ENCODE measurements at places on chromosomes 7 and 10. TPM values are rescaled to one million over a fixed set of nuclear protein-coding genes. Genes with fewer than 3 reads are reported as not detected.

Gene GBX1
- 0.24 TPM for polyA plus RNA-seq

Gene MYH16
- not detected for polyA plus RNA-seq

Gene SPAM1
- polyA plus RNA-seq = not detected

Gene MYOF
- 31.3 TPM for polyA plus RNA-seq

Gene NRP1
- polyA plus RNA-seq = 158 TPM

Gene CDK6
- polyA plus RNA-seq = 45.8 TPM

GRCh38 chr10:80400136-80400804 is 8.1 kb upstream of the PRXL2A start:
- no peak for DNase-seq

DNA sequence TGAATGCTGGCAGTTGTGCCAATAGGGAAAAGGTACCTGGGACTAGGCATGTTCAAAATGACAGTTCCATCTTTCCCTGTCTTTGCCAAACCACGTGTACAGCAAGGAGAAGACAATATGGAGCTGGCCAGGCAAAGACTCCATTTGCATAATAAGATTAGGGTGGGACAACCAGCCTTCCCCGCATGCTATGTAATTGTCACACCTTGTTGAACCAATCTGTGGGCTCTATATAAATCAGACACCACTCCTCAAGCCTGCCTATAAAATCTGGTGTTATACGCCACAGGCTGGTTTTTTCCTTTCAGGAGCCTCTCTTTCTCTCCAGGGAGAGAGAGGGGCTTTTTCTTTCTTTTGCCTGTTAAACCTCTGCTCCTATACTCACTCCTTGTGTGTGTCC is 11.0 kb upstream of the NUB1 start:
- DNase-seq = no peak

GRCh38 chr10:110793886-110794285 is 77.8 kb upstream of the PDCD4 start:
- DNase-seq = no peak

DNA sequence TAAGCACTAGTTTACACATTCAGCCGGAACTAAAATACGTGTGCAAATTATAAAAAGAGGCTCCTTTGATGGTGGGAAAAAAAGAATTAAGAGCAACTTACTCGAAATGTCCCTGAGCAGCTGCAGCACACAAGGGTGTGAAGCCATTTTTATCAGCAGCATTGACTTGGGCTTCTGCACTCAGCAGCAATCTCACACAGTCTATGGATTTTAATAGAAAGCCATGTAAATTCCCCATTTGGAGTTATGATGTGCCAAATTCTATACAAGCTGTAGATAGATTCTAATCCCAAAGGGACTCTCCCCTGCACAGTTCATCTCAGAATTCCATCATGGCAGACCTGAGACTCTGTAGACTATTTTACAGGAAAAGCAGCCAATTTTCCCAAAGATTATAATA is 90.5 kb downstream of the CTTNBP2 start:
- DNase-seq = no peak

DNA sequence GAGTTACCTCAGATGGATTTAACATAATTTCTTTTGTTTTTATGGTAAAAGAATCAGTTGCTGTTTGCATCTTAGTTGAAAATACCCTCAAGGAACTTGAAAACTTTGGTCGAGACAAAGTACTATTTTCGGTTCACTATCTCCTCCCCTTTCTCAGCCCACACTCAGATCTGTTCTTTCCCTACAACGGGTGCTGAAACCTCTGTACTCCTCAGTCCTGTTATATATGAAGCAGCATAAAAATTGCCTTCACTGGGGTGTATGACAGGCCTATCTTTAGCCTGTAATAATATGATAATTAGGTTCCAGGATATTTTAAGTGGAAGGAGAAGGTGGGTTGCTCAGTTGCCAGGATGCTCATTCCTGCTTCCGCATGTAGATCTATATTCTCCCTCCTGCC is 105.2 kb upstream of the NOBOX start:
- DNase-seq = no peak

DNA sequence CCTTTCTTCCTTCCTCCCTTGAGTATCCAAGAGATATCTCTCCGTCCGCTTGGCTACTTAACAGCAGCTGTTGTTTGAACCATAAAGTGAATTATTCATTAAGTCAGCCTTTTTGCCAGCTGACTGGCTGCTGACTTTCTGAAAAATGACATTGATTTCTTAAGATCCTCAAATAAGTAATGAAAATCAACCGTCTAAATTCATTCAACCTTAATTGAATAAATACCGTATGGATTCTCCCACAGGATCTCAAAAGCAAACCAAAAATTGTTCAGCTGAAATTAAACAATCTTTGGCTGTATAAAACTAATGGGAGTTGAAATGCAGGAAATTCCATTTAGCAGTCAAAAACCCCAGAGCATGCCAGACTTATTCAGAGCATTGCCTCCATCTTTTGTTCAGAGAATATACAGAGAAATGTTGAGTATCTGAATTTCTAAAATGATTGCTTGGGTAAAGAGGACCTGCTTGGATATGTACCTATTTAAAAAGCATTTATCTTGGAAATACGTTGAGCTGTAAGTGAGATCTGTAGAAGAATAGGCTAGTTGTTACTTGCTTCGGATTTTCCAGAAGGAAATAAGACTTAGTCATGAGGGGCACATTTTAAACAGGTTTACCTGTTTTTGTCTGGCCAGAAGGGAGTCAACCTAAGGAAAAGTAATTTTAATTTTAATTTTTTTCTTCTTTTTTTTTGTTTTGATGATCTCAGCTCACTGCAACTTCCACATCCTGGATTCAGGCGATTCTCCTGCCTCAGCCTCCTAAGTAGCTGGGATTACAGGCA is 136.2 kb downstream of the PLXDC2 start:
- no peak for DNase-seq

GRCh38 chr10:29751240-29751639 is 116.5 kb upstream of the SVIL start:
- DNase-seq = no peak

DNA sequence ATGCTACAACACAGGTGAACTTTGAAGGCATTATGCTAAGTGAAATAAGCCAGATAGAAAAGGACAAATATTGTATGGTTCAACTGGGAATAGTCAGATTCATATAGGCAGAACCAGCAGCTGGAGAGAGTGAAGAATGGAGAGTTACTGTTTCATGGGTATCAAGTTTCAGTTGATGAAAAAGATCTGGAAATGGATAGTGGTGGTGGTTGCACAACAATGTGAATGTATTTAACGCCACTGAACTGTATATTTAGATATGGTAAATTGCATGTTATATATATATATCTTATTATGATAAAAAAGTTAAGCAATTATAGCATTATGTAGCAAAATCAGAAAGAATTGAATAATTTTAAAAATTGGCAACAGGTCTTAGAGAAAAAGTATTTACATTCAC is 3.9 kb downstream of the LMBR1 start:
- no peak for DNase-seq

GRCh38 chr10:84783386-84783785 is 455.0 kb downstream of the CCSER2 start:
- peak; percentile 29 for DNase-seq

- DNase-seq = no peak
These were observed 10.4 kb downstream of the CPA2 start for GRCh38 chr7:130276796-130277762.

DNA sequence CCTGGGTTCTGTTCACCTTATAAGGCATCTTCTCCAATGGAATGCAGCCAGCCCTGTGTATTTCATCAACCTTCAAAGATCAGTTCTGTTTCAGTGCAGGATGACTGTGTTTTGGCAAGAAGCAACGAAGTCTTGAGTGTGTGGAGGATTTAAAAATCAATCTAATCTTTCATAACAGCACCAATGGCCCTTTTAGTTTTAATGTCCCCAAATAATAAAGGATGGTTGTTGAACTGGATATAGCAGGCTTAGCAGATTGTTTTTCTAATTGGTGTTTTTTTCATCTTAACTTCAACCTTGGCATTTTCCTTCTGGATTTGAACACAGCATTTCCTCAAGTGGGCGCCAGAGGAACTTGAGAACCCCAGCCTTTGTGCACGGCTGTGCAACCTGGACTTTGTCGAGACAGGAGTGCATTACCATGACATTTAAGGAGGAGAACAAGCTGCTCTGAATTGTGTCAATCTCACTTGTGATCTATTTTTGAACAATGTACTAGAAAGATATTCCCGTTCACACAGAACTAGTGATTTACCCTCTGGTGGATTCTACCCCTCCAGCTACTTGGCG is 313.3 kb upstream of the AKR1E2 start:
- no peak for DNase-seq

DNA sequence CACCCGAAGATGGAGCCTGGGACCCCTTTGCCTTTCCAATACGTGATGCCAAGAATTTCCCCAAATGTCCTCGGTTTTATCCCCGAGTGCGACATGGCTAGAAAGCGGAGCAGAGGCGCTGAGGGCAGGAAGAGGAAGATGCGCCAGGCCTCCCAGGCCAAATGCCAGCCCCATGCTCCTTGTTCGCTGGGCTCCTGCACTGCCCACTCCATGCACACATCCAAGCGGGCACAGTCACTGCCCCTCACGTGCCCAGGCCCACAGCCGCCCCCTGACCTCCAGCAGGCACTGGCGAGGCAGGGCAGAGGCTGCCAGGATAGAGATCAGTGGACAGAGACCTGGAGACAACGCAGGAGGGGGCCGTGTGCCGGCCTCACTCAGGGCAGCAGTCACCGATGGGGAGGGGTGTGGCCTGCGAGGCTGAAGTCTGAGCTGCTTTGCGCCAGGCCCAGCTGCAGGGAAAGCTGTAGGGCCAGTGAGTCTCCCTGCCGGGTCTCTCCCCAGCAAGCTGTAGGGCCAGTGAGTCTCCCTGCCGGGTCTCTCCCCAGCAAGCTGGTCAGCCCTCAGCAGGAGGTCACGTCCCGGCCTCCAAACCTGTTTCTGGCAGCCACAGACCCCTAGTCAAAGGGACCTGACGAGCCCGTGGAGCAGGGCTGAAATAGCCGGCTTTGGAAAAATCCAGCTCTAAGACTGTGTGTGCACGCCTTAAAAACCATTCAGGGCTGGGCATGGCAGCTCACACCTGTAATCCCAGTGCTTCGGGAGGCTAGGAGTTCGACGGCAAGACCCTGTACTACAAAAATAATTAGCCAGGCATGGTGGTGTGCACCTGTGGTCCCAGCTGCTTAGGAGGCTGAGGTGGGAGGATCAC is 100.6 kb upstream of the DIP2C start:
- DNase-seq = no peak

- no peak for DNase-seq
These were observed 133.8 kb upstream of the AGR3 start for GRCh38 chr7:17015598-17016031.

DNA sequence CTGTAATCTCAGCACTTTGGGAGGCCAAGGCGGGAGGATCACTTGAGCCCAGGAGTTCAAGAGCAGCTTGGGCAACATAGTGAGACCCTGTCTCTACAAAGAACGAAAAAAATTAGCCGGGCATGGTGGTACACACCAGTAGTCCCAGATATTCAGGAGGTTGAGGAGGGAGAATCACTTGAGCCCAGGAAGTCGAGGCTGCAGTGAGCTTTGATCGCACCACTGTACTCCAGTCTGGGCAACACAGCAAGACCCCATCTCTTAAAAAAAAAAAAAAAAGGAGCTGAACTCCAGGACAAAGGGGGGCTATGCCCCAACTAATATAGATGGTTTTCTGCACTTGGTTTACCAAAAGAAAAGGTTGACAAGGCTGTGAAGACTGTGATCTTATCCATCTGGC is 101.2 kb upstream of the ANLN start:
- DNase-seq = no peak

DNA sequence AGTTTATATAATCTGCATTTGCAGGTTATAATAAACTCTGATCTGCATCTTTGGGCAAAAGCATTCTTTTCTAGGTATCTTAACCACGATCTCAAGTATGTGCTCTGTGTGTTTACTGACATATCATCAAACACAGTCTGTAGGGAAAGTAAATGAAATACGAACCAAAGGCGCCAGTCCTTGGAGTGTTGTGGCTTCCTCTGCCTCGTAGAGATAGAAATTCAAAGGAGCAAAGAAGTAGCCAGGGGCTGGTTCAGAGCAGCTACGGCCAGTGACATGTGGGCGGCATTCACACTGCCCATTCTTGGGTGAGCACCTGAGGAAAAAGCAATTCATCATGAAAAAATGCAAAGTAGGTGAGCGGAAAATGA is 38.7 kb downstream of the LAMB4 start:
- no peak for DNase-seq

- DNase-seq = no peak
These were observed 244.4 kb upstream of the PPP2R2D start for GRCh38 chr10:131656431-131656841.

DNA sequence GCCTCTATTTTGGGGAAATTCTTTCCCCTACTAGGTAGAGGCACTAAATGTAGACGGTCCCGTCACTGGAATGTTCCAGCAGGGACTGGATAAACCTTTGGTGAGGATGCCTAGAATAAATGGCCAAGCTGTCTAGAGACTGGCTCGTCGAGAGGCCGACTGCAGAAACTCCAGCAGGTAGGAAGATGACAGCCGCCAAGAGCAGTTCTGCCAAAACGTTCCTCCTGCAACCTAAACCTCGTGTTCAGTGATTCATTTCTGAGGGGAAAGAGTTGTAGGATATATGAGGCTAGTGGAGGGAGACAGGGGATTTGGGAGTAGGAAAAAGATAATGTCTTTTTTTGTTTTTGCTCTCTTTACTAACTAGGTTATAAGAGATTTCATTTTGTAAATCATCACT is 184.7 kb upstream of the GDF10 start:
- no peak for DNase-seq

DNA sequence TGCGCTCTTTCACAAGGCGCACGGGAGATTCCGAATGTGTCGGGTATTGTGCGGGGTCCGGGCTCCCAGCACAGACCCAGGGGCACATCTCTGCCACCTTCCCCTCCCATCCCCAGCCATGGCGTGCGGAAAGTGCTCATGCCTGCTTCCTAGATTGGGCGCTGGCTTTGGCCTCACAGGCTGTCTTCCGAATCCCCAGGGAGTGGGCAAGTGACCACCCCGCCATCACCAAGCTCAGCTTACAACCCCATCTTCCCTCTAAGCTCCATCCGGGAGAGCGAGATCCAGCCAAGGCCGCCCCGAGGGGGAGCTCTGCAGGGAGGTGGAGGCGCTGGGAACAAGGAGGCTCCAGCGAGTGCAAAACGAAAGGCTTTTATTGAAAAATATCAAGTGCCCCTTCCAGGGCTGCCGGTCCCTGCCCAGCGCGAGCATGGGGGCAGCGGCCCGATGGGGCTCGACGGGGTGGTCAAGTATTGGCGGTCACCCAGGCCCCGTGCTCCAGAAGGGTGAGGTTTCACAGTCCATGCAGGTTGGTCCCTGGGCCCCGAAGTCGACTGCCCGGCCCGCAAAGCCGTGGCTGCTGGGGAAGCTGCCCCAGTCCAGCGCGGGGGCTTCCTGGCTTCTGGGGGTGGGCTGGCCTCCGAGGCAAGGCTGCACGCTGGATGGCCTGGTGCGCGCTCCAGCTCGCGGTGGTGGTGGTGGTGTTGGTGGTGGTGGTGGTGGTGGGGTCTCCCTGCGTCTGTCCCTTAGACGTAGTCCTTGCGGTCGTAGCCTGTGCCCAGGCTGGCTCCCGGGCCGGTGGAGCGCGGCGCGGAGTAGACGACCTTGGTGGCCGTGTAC is 1.2 kb downstream of the CLDN3 start:
- no peak for DNase-seq

DNA sequence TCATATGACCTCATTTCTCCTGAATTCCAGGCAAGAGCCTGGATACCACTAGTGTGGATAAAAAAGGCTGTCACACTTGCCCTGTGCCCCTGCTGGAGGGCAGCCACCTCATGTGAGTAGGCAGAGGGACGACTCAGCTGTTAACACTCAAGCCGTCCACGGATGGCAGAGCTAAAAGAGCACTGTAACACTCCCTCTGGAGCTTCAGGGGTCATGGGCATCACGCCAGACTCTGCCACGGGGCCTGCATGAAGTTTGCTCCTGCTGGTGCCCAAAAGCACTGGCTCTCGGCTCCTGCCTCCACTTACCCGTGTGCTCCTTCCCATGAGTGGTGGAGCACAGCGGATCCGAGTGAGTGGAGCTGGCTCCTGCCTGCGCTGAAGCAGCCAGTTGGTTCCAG is 919.8 kb upstream of the C7orf33 start:
- no peak for DNase-seq
